ENCODE measurements at places on chromosomes 2 and 18.

GRCh38 chr2:3277050-3277747 lies 100.4 kb downstream of the EIPR1 start:
- H3K27ac ChIP-seq, result no peak overlapping the region
- H3K4me1 ChIP-seq, result no peaks in the 10 kb centered on the region
- no peaks in the 10 kb centered on the region for H3K27me3 ChIP-seq
- H3K36me3 ChIP-seq, result no peaks in the 10 kb centered on the region
- DNase-seq, result peak; percentile 29

GRCh38 chr2:16069663-16069932 lies 129.2 kb downstream of the MYCN start:
- H3K36me3 ChIP-seq, result no peaks in the 10 kb centered on the region
- peak overlapping the region; percentile 86 for H3K27ac ChIP-seq
- H3K27me3 ChIP-seq, result no peaks in the 10 kb centered on the region
- DNase-seq, result no peak
- peaks cover 28% of the 10 kb centered on the region for H3K4me1 ChIP-seq
- no peak overlapping the region for H3K4me3 ChIP-seq

DNA sequence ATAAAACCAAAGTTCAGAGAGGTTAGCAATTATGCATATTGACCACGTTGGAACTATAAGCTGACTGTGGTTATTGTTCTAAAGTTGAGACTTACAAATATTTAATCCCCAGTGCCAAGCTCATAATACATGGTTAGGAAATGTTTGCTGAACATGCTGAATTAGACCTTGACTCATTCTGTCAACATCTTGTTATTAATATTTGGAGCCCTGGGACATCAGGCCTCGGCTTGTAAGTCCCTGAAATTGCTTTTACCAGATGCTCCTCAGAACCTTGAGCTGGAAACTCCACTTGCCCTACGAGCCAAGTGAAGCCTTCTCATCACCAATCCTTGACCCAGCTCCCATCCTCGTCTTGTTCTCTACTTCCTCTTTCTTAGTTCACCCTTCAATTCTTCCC lies 21.2 kb downstream of the DYNAP start:
- no peaks in the 10 kb centered on the region for H3K4me1 ChIP-seq
- H3K27me3 ChIP-seq, result no peaks in the 10 kb centered on the region
- H3K36me3 ChIP-seq, result no peaks in the 10 kb centered on the region
- DNase-seq, result no peak

GRCh38 chr2:159290289-159290907 lies 3.9 kb upstream of the WDSUB1 start:
- no peaks in the 10 kb centered on the region for H3K36me3 ChIP-seq
- H3K27ac ChIP-seq, result no peak overlapping the region
- no peaks in the 10 kb centered on the region for H3K27me3 ChIP-seq
- H3K4me1 ChIP-seq, result no peaks in the 10 kb centered on the region
- H3K4me3 ChIP-seq, result no peak overlapping the region

DNA sequence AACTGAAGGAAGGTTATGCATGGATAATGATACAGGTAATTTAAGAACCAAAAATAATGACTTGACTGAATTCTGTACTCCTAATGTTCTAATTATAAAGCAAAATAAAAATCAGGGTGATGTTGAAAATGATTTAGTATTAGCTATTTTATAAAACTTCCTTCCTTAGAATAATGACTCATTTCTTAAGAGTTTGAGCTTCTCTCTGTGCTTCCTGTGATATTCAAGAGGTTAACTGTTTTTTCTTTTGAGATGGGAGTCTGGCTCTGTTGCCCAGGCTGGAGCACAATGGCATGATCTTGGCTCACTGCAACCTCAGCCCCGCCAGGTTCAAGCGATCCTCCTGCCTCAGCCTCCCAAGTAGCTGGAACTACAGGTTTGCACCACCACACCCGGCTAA lies 14.8 kb downstream of the HADHA start:
- H3K4me3 ChIP-seq, result no peak overlapping the region
- DNase-seq, result no peak
- no peaks in the 10 kb centered on the region for H3K27me3 ChIP-seq
- no peaks in the 10 kb centered on the region for H3K4me1 ChIP-seq
- peaks cover 87% of the 10 kb centered on the region for H3K36me3 ChIP-seq

GRCh38 chr2:172050479-172051125 lies 34.7 kb upstream of the DLX1 start:
- H3K4me3 ChIP-seq, result no peak overlapping the region
- H3K27me3 ChIP-seq, result no peaks in the 10 kb centered on the region
- no peaks in the 10 kb centered on the region for H3K36me3 ChIP-seq
- H3K27ac ChIP-seq, result no peak overlapping the region
- no peak for DNase-seq

DNA sequence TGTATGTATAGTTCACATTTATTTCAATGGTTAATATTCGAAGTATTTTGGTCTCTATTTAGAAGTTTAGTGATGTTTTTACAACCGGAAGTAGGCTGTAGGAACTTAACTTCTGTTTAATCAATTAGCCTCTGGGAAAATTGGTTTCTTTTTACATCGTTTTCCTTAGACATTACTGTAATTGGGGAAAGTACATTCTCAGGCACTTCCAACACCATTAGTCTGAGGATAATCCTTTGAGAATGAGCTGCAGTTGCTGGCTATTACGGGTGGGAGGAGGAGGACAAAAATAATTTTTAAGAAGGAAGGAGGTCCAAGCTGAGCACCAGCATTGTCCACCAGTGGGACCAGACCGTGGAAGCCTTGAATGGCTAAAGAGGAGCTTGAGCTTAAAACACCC lies 70.4 kb upstream of the ST3GAL5 start:
- H3K27me3 ChIP-seq, result no peaks in the 10 kb centered on the region
- no peak for DNase-seq
- no peak overlapping the region for H3K4me3 ChIP-seq
- no peaks in the 10 kb centered on the region for H3K36me3 ChIP-seq

GRCh38 chr2:223042284-223042683 lies 9.7 kb upstream of the KCNE4 start:
- no peak overlapping the region for H3K4me3 ChIP-seq
- no peak overlapping the region for H3K27ac ChIP-seq
- no peak for DNase-seq
- no peaks in the 10 kb centered on the region for H3K27me3 ChIP-seq
- no peaks in the 10 kb centered on the region for H3K36me3 ChIP-seq

GRCh38 chr2:53827398-53828175 lies 32.2 kb downstream of the GPR75 start:
- H3K4me1 ChIP-seq, result peaks cover 5% of the 10 kb centered on the region
- no peaks in the 10 kb centered on the region for H3K36me3 ChIP-seq
- H3K27me3 ChIP-seq, result no peaks in the 10 kb centered on the region
- H3K4me3 ChIP-seq, result no peak overlapping the region

DNA sequence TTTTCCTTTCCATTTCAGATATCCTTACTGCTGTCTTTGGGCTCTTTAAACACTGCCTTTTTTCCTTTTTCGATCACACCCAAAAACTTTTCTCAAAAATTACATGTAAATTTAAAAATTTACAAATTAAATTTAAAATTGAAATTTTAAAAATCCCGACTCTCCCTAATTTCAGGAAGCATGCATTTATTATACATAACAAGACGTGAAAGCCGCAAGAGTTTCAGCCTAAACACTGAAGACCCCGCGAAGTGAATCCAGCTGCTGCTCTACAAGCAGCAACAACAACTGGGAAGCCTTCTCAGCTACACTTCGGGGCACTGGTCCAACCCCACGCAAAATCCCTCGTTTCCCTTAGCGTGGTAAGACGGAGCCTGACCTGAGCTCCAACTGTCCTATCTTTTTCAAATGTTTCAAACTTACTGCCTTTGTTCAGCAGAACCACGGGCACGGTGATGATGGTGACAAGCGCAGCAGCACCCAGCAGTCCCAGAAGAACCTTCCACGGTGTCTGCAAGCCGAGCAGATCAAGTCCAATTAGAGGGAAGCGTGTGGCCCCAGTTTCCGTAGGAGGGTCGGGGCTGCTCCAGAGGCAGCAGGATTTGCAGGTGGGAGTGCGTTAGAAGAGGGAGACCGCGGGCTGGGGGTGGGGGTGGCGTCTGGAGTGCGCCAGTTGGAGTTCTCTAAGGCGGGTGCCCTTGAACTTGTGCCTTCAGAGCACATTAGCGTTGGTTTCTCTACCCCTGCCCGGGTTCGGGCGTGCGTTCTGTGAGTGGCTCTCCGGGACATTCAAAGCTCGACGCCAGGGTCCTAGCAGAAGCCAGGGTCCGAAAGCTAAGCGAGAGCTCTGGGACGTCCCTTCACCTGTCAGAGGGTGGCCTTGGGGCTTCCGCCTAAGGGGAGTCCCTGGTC lies 783 bp downstream of the DPP4 start:
- H3K36me3 ChIP-seq, result no peaks in the 10 kb centered on the region
- H3K27ac ChIP-seq, result no peak overlapping the region
- H3K4me3 ChIP-seq, result peak overlapping the region; percentile 81
- peaks cover 9% of the 10 kb centered on the region for H3K4me1 ChIP-seq

DNA sequence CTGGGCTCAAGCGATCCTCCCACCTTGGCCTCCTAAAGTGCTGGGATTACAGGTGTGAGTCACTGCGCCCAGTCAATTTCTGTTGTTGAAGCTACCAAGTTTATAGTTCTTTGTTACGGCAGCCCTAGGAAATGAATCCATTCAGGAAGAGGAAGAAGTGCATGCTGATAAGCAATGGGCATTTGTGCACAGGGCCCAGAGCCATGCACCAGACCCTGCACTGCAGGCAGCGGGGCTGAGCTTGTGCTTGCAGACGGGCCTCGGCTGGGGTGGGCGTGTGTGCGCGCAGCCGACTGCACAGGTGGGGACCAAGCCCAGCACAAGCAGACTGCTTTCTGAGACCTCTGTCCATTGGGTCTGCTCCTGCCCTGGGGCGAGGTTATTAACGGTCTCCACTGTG lies 144.6 kb downstream of the CABLES1 start:
- H3K27me3 ChIP-seq, result no peaks in the 10 kb centered on the region
- peaks cover 17% of the 10 kb centered on the region for H3K36me3 ChIP-seq
- H3K4me3 ChIP-seq, result no peak overlapping the region

DNA sequence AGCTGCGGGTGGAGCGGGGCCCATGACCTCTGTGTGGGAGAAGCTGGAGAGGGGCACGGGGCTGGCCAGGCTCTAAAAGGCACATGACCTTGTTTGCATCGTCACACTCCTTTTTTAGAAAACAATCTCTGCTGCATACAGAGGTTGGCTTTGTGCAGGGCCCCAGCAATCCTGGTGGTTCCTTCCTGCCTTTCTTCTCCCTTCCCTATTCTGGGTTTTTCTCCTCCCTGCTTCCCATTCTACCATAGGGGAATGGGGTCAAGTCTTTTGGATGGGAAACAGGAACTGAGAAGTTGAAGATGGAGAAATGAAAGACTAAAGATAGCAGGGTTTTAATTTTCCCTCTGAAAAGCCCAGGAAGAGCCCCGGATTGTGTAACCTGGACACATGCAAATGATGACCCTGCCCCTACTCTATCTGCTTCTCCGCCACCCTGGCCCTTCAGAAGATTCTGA lies 53.9 kb downstream of the ASAP2 start:
- no peaks in the 10 kb centered on the region for H3K36me3 ChIP-seq
- peaks cover 4% of the 10 kb centered on the region for H3K4me1 ChIP-seq
- no peaks in the 10 kb centered on the region for H3K27me3 ChIP-seq
- H3K27ac ChIP-seq, result peak overlapping the region; percentile 60
- no peak overlapping the region for H3K4me3 ChIP-seq

- no peaks in the 10 kb centered on the region for H3K27me3 ChIP-seq
- no peak for DNase-seq
- peaks cover 31% of the 10 kb centered on the region for H3K36me3 ChIP-seq
These were observed 27.9 kb downstream of the RMND5A start for GRCh38 chr2:86747711-86748639.

GRCh38 chr2:143345887-143346787 lies 216.9 kb downstream of the ARHGAP15 start:
- peaks cover 2% of the 10 kb centered on the region for H3K4me1 ChIP-seq
- no peaks in the 10 kb centered on the region for H3K27me3 ChIP-seq
- no peaks in the 10 kb centered on the region for H3K36me3 ChIP-seq

DNA sequence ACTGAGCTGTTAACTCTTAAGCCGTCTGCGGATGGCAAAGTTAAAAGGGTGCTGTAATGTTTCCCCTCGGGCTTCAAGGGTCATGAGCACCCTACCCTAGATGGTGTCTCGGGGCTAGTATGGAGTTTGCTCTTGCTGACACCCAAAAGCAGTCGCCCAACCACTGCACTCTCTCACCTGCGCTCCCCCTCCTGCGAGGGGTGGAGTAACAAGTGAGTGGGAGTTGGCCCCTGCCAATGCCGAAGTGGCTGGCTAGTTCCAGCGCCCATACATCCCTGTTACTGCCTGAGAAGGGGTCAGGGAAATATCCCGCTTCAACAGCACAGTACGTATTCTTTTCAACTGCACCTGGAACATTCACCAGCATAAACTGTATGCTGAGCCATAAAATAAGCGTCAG lies 47.5 kb downstream of the FAM117B start:
- H3K27ac ChIP-seq, result no peak overlapping the region
- H3K4me1 ChIP-seq, result no peaks in the 10 kb centered on the region
- DNase-seq, result peak; percentile 53

DNA sequence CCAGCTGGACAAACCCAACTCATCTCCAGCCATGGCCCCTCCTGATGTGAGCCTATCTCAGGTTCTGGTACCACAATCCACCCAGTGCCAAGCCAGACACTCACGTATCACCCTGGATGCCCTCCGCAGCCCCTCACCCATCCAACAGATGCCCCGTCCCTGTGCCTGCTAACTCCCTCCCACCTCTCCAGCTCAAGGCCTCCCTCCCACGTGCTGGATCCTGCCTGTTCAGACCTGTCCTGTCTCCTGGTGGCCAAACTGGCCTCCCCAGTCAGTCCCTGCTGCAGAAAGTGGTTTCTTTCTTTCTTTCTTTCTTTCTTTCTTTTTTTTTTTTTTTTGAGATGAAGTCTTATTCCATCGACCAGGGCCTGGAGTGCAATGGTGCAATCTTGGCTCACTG lies 86.2 kb downstream of the RRM2 start:
- H3K27me3 ChIP-seq, result no peaks in the 10 kb centered on the region
- H3K36me3 ChIP-seq, result no peaks in the 10 kb centered on the region
- DNase-seq, result no peak
- H3K27ac ChIP-seq, result no peak overlapping the region

GRCh38 chr2:11275910-11276309 lies 68.5 kb downstream of the ROCK2 start:
- H3K27me3 ChIP-seq, result no peaks in the 10 kb centered on the region
- no peaks in the 10 kb centered on the region for H3K4me1 ChIP-seq
- peaks cover 33% of the 10 kb centered on the region for H3K36me3 ChIP-seq
- H3K27ac ChIP-seq, result no peak overlapping the region
- no peak for DNase-seq
- no peak overlapping the region for H3K4me3 ChIP-seq

DNA sequence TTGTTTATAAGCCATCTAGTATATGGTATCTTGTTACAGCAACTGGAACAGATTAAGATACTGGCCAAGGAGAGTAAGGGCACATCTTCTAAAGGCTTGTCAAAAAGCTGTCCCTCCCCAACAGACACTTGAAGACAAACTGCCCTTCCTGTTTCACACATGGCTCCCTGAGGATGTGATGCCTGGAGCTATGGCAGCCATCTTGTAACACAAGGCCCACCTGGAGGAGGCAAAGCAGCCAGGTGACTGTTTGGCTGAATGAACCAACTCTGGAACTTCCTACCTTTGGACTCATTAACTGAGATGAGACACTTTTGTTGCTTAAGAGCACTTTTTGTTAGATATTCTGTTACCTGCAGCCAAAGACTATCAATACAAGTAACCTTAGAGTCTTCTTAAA lies 54.4 kb downstream of the SNORC start:
- no peak overlapping the region for H3K27ac ChIP-seq
- no peaks in the 10 kb centered on the region for H3K4me1 ChIP-seq
- H3K4me3 ChIP-seq, result no peak overlapping the region
- no peaks in the 10 kb centered on the region for H3K36me3 ChIP-seq
- no peak for DNase-seq

Measured in endodermal cell (in vitro differentiated cells).